ENCODE measurements at places on chromosomes 1 and 21.

DNA sequence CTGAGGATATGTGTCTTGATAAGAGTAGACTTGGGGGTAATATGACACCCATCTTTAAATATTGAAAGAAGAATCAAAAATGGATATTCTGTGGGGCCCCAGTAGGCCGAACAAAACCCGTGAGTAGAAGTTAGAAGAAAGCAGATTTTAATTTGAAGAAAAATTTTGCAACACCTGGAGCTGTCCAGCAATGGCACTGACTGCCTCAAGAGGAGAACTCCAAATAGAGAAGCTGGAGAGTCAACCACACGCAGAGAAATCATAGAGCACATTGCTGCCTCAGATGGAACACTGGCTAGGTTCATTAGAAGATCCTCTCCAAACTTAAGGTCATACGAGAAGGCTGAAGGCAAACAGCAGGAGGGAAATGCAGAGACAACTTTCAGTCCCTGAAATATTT lies 6.8 kb downstream of the NHLH1 start:
- no peak for DNase-seq

DNA sequence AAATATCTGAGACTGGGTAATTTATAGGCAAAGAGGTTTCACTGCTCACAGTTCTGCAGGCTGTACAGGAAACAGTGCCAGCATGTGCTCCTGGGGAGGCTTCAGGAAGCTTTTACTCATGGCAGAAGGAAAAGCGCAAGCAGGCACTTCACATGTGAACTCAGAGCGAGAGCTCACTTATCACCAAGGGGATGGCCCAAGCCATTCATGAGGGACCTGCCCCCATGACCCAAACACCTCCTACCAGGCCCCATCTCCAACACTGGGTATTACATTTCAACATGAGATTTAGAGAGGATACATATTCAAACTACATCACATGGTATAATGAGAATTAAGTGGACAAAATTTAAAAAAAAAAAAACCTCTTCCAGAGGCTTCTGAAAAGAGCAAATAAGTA lies 13.7 kb downstream of the WASF2 start:
- no peak for DNase-seq

GRCh38 chr1:153260585-153261280 lies 1.2 kb downstream of the LORICRIN start:
- DNase-seq: no peak

DNA sequence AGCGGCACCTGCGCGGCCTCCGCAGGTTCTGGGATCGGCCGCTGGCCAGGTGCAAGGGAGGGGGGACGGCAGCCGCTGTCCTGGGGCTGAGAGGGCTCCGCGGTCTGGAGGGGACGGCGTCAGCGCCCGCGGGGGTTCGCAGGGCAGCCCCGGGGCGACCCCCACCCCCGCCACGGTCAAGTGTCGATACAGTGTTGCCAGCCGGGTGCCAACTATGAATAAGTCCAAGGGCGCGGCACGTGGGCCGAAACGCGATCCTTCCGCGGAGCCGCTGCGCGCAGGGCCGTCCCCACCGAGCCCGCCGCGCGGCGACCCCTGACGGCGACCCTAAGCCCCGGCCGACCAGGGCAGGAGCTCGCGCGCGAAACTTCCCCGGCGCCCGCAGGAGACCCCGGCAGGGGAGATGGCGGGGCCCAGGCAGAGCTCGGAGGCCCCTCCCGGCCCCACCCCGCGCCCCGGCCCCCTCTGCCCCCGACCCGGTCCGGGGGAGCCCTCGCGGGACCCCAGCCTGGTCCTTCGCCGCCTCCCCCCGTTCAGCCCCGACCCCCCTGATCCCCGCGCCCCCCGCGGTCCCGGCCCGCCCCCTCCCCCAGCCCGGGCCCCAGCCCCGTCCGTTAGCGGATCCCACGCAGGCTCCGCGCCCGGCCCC lies 586 bp upstream of the AGPAT3 start:
- peak; percentile 48 for DNase-seq

- DNase-seq: no peak
Observed at GRCh38 chr1:119361620-119362344, 6.8 kb upstream of the HAO2 start.

DNA sequence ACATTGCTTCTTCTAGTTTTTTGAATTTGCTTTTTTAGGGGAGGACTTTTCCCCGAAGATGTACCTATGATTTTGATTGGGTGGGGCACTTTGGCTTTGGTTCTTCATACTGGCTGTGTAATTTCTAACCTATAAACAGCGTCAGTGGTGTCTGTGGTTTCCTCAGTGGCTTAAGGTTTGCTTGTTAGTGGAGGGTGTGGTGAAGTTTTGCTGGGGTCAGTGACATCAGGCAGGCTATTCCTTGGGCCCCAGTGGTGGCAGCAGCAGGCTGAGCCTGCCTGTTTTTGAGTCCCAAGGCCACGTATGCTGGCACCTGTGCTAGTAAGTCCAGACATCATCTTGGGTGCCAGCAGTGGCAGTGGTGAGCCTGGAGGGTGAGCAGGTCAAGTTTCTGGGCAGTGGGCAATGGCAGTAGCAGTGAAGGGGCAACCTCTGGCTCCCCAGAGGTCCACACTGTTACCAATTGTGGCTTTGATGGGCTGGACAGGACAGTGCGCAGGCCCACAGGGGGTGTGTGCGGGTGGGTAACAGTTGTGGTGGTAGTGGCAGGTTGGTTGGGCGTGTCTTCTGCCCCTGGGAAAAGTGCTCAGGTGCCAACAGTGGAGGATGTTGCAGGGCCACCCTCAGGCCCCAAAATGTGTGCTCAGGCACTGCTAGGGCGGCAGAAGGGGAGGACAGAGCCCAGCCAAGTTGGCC lies 54.9 kb upstream of the B3GALT2 start:
- DNase-seq: no peak

- DNase-seq: no peak
Observed at GRCh38 chr1:209404577-209404976, 178.9 kb upstream of the CAMK1G start.

DNA sequence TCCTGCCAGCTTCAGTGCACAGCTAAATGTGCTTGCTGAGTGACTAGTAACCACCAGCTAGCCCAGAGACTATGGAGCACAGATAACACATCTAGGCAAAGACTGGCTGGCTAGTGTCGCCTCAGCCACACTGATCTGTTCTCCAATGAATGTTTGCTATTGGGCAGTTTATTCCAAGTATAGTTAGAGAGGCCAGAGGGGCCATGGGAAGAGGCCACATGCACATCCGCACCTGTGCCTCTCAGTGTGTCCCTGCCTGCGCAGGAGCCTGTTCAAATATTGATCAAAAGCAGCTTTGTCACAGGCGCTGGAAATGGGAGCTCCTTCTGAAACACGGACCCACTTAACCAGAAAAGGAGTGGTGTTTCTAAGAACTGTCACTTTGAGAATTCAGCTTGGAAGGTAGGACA lies 51.3 kb upstream of the ATP1A1 start:
- DNase-seq: no peak

GRCh38 chr21:36415375-36415774 lies 30.2 kb downstream of the CHAF1B start:
- DNase-seq: no peak

Data from breast epithelium (tissue), 4 donors.